Bronchus fibroblast of lung (primary cell): ENCODE measurements at places on chromosomes 2 and 18. TPM values are rescaled to one million over a fixed set of nuclear protein-coding genes. Genes with fewer than 3 reads are reported as not detected.

The SRD5A2 gene
- total RNA-seq: not detected in 2 replicates

The SLC11A1 gene
- total RNA-seq: under 0.01 and 0.30 TPM in 2 replicates

The CCDC141 gene
- total RNA-seq: not detected in 2 replicates

The SPATA3 gene
- not detected in 2 replicates for total RNA-seq

The EML6 gene
- total RNA-seq: under 0.01 and 0.17 TPM in 2 replicates

The RNU2-63P gene
- total RNA-seq: not detected in 2 replicates

The FABP1 gene
- total RNA-seq: not detected in 2 replicates

The RETSAT gene
- 33.5 and 39.2 TPM in 2 replicates for total RNA-seq

The NOL4 gene
- total RNA-seq: not detected in 2 replicates

The TEKT4 gene
- total RNA-seq: not detected in 2 replicates

The TNFRSF11A gene
- 0.17 and 0.30 TPM in 2 replicates for total RNA-seq

The WDR35 gene
- 5.9 and 6.1 TPM in 2 replicates for total RNA-seq

The MC5R gene
- not detected in 2 replicates for total RNA-seq

The DTNA gene
- total RNA-seq: 8.3 and 10.4 TPM in 2 replicates

The RSAD2 gene
- total RNA-seq: under 0.01 TPM in 1 of 2 replicates, not detected in the other
